Anterior cingulate cortex (tissue), 58 donors: ENCODE measurements at places on chromosomes 3 and 15.

DNA sequence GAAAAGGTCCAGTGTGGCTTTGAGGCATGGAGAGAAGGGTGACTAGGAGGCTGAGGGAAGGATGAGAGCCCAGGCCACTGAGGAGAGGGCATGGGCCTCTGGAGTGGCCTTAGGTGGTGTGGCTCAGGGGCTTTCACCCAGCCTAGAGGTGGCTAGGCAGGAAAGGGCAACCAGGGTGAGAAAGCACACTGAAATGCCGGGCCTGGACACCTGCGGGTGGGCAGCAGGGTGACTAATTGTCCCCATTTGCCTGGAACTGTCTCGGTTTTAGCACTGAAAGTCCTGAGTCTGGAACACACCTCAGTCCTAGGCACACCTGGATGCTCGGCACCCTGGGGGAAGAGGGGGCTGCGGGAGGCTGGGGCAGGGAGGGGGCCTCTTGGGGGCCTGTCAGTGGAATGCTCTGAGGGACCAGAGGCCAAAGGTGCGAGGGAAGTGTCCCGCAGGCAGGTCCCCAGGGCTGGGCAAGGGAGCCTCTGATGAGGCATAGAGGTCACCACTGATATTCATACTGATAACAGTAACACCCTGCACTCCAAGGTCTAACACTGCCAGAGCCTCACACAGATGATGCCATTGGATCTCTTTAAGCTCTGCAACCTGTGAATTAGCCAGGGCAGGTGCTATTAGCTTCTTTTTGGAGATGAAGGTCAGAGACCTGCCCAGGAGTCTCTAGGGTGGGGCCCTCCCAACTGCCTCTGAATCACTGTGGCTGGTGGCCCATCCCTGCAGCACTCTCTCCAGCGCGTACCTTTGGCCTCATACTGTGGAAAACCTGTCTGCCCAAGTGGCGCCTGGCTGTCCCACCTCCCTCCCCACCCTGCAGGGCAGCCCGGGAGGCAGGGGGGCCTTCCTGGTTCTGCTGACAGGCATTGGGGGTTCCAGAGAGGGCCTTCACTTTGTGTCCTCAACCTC lies 3.0 kb upstream of the PHGR1 start:
- no peak for DNase-seq

DNA sequence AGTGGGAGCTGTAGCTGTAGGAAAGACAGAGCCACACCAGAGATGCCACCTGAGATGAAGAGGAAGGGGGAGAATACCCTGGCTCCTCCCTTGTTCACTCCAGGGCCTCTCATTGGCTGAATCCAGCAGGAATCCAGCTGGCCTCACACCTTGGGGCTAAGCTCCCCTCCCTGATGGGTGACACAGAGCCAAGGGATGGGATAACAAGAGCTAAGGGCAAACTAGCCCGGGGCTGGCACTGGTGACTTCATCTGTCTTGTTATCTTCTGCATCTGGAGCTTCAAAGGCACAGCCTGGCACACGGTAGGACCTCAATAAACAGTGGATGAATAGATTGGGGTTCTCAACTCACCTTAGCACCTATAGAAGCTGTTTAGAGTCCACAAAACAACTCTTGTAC lies 13.8 kb upstream of the GATA2 start:
- DNase-seq: no peak

DNA sequence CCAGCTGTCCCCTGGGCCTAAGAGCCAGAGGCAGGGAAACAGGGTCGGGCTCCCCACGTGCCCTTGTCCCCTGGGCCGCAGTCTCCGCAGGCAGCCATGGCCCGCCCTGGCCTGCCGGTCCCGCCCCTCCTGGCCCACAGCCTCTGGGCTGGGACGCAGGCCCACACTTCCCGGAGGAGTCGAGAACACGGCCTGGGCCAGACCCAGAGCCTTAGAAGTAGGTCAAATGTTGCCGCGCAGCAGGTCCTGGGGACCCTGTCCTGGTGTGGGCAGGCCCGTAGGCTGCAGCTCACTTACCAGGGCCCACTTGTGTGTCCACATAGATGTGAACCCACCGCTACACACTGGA lies 4.3 kb upstream of the MYL3 start:
- DNase-seq: peak; percentile 47

DNA sequence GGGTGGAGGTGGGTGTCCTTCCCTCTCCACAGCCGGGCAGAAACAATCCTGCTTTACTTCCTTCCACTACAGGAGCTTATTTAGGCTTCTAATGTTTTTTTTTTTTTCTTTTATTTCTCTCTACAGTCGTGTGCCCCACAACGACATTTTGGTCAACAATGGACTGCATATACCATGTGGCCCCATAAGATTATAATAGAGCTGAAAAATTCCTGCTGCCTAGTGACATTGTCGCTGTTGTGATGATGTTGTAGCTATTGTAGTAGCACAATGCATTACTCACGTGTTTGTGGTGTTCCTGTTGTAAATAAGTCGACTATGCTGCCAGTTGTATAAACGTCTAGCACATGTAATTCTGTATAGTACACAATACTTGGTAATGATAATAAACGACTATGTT lies 153.7 kb downstream of the IL20RB start:
- DNase-seq: no peak
